ENCODE measurements at places on chromosomes 2 and 18.

DNA sequence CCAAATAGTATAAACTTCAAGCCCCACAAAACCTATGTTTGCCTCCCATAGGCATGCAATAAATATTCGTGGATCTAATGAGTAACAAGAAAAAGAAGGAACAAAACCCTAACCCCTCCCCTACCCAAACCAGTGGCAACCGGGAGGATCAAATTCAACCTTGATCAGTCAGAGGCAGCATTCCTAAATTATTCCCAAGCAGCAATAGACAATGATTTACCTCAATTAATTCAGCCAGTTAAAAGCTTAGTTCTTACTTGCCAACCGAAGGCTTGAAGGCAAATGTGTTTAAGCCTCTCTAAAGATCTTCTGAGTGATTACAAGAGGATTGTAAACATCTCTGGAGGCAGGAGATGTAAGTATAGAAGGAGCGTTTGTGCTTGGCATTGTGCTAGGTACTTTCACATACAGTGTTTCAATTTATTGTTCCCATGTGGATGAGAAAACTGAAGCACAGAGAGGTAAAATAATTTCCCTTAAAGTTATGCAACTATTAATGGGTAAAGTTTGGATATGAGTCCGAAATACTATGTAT, 197.7 kb downstream of the MTX2 start:
- DNase-seq, result no peak

DNA sequence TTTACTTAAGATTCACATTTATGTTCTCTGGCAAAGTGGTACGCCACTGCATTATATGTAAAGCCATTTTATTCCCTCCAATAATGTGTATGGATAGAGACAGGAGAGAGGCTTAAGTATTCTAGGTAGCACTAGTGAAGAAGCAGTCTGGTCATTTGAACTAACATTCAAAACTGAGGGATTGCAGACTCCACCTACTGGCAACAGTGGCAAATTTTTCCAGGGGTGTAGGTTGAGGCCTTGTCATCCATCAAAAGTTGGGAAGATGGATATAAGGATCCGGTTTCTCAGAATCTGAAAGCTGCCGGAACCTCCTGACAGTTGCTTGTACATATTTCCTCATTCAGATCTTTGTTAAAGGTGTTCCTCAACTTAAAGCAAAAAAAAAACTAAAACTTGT, 465.5 kb upstream of the FSHR start:
- DNase-seq, result no peak

- DNase-seq, result no peak
Measured at GRCh38 chr2:33441235-33441810, 35.1 kb upstream of the RASGRP3 start.

DNA sequence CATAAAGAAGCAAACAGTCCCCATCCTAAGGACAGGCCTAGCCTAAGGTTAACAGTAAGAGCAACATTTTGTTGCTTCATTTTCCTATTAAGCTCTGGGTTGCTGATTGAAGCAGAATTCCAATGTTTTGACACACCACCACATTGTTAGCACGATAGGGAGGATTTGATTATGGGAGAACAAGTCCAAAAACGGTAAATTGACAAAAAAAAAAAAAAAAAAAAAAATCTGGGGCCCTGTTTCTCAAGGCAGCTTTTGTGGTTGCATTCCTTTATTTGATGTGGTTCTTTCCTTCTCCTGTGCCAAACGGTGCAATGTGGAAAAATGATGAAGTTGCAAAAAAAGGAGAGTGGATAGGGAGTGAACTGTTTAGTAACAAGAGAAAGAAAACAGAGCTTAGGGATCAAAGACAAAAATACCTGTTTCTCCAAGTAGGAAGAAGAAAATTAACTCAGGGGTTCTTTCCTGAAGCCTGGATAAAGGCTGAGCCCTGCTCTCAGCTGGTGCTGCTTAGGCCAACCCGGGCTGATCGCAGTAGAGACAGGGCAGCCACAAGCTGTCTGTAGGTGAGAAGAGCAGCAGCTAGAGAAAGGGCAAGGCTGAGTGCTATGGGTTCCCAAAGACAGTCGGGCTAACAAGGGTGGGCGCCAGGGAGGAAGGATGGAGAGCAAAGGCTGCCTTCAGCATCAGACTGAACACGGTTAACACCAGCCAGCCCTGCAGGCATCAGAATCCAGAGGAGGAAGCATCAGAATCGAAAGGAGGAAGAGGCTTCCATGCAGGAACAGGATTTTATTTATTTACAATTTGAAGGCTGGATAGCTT, 167.8 kb upstream of the FOSL2 start:
- DNase-seq, result no peak

GRCh38 chr2:97617911-97618310, 28.0 kb upstream of the COX5B start:
- DNase-seq, result no peak

DNA sequence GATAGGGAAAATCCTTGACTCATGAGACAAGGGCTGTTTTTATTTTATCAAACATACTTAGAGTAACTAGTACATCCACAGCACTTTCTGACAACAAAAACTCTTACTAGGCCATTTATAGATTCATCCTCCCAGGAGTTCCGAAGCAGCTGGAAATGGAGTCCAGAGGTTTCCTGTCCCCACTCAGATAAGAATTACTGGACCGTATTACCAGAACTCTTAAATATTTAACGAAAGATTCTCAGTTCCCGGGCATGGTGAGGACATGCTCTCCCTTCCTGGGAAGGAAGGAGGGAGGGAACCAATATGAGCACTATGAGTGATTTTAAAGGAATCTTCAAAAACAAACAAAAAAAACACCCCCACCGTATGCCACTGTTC, 41.2 kb downstream of the AKAIN1 start:
- DNase-seq, result no peak

DNA sequence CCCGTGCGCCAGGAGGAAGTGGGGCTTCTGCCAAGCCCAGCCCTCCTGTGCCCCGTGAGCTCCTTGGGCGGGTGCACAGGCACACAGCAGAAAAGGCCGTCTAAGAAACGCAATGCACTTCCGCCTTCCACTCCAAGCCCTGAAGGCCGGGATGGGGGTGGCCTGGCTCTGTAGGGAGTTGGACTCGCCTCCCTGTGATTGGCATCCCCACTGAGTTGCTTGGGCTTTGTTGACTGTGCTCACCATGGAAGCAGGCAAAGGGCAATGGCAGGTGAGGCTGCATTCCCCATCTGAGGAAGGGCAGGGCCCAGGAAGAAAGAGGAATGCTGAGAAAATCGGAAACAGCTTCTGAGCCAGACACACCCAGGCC, 66.8 kb downstream of the CRACDL start:
- peak; percentile 6 for DNase-seq

DNA sequence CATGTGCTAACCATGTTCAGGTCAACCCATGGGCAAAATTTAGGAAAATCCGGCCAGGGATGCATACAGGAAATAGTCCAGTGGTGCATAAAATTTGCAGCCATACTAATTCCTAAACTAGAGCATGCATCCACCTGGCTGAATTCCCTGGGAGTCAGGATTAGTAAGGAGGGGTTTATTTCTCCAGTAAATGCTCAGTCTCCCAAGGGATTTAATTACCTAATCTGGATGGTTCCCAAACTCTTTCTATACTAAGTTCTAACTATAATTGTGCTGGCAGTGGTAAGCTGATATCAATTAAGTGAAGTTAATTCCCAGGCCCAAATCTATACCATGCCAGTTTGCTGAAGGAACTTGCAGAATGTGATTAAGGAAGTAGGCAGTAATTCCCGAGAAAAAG, 26.2 kb upstream of the EVA1A start:
- DNase-seq, result no peak

DNA sequence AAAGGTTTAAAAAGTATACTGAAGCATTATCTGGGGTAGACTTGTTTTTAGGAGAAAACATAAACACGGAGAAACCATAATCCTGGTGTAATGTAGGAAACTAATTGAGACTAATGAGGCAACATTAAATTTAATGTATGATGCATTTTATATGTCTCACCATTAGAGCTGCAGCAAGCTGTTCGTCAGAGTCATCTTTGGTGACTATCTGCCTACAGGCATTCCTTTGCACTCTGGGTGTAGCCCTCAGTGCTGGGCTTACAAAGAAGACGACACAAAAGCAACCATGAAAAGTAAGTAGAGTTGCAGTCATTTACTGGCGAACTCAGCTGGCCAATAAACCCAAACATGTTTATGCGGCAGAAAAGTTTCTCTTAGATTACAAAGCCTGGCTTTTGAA, 415.3 kb upstream of the ZEB2 start:
- DNase-seq, result no peak

GRCh38 chr2:151989378-151989777, 109.5 kb downstream of the CACNB4 start:
- no peak for DNase-seq

DNA sequence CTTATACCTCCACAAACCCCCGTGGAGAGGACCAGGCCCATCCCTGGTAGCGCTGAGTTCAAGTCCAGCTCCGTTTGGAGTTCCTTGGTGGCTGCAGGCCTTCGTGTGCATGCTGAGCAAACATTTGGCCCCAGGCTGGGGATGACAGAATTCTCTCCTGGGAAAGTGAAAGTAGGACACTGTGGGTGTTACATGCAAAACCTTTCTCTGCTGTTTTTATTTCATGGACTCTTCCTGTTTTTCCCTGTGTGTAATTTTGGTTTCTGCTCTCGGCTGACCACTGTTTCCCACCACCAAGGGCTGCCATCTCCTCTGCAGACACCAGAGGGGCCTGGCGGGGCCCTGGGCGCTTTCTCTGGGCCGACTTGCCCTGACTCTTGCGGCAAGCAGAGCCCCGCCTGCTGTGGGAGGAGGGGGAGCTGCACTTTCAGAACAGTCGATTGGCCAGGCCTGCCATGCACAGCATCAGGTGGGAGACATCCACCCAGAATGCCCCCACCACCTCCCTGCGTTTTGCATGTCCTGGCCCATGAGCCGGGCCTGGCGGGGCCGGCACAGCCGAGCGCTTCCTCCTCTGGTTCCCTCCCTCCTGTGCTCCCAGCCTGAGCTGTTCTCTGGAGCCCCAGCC, 102.4 kb downstream of the CABLES1 start:
- no peak for DNase-seq

- DNase-seq, result no peak
Measured at GRCh38 chr2:208266553-208266893, 468 bp downstream of the PIKFYVE start.

- no peak for DNase-seq
Measured at GRCh38 chr2:84477886-84478285, 18.8 kb upstream of the SUCLG1 start.

GRCh38 chr2:234701421-234701820, 204.5 kb upstream of the ARL4C start:
- no peak for DNase-seq

DNA sequence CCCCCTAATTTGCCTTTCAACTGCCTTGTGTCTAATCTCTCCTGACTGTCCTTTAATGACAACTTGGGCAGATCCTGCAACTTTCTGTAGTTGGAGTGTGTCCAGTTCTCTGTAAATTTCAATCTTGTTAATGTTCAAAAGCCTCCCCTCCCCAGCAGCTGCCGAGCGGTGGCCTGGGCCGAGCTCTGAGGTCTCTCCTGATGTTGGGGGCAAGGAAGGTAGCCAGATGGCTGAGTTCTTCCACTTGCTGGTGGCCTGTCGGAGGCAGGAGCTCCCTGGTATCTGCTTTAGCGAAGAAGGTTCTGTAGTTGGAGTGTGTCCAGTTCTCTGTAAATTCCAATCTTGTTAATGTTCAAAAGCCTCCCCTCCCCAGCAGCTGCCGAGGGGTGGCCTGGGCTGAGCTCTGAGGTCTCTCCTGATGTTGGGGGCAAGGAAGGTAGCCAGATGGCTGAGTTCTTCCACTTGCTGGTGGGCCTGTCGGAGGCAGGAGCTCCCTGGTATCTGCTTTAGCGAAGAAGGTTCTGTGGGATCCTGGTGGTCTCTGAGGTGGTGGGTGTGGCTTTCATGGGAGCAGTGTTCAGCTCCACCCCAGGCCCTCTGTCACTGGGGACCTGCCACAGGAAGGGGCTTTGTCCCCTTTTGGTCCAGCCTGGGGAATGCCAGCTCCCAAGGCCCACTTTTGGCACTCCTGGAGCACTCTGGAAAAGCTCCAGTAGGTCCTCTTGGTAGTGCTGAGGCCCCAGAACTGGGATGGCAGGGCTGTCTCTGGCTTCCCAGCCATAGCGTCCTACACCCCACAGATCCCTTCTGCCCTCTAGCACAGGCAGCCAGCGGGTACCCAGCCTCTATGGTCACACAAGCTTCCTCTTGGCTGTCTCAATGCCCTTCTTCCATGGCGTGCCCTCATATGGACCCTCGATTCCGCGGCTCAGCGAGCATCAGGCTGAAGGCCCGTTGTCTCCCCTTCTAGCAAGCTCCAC, 211.9 kb downstream of the ALPK2 start:
- DNase-seq, result no peak

- DNase-seq, result no peak
Measured at GRCh38 chr2:71882236-71882946, 265.3 kb downstream of the CYP26B1 start.

DNA sequence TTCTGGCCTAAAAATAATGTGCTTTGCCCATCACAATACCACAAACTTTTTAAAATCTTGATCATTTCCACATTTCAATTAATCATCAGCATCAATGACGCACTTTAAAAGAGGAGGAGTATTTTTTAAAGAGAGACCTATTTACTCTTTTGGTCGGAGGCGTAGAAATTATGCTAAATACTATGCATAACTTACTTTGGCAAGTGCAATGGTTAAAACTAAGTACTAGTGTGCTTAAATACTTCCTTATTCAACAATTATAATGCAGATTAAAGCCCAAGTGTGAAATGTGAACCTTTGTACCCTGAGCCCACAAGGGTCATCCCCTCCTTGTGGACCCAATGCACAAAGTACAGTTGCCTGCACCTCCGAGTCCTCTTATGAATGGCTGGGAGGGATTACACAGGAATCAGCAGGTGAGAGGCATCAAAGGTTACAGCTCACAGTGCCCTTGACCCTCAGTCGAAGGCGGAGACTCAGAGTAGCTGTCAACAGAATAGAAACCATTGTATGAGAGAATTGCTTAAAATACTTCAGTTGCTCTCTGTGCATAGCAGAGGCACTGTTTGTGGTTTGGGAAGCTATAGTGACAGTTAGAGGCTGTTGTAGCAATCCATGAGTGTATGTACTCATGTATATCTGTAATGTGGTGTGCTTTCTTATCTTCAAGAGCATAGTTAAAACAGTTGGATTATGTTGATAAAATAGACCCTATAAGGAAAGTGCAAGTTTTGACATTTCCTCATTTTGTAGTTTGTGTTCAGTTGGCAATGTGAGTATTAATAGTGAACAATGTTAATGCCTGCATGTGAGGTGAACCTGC, 151.7 kb upstream of the ITGA4 start:
- no peak for DNase-seq

GRCh38 chr2:130359466-130359865, 3.6 kb downstream of the PTPN18 start:
- no peak for DNase-seq

DNA sequence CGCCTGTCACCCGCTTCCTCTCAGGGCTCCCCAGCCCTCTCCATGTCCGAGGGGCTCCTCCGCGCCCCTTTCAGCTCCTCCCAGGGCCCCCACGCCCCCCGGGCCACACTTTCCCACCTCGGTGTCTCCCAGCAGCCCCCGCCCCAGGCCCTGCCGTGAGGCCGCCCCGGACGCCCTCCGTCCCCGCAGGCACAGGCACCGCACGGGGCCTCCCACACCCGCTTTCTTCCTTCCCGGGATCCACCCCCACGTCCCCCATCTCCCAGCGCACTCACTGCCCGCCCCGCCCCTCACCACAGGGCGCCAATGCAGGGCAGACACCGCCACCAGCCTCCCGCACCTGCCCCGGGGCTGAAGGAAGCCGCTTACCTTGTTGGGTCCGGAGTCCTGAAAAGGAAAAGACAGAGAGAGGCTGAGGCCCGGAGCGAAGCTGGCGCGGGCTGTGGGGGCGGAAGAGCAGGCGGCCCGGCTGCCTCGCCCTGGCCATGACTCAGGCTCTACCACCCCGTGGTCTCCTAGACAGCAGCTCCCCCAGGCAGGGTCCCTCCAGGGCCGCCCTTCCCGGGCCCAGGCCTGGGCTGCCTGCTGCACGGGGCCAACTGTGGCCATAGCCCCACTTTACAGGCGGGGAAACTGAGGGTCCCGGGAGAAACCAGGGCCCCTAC, 37.7 kb downstream of the KIF1A start:
- no peak for DNase-seq
